PC-3 (cell line): ENCODE measurements at places on chromosomes 2 and 18. TPM values are rescaled to one million over a fixed set of nuclear protein-coding genes. Genes with fewer than 3 reads are reported as not detected.

DNA sequence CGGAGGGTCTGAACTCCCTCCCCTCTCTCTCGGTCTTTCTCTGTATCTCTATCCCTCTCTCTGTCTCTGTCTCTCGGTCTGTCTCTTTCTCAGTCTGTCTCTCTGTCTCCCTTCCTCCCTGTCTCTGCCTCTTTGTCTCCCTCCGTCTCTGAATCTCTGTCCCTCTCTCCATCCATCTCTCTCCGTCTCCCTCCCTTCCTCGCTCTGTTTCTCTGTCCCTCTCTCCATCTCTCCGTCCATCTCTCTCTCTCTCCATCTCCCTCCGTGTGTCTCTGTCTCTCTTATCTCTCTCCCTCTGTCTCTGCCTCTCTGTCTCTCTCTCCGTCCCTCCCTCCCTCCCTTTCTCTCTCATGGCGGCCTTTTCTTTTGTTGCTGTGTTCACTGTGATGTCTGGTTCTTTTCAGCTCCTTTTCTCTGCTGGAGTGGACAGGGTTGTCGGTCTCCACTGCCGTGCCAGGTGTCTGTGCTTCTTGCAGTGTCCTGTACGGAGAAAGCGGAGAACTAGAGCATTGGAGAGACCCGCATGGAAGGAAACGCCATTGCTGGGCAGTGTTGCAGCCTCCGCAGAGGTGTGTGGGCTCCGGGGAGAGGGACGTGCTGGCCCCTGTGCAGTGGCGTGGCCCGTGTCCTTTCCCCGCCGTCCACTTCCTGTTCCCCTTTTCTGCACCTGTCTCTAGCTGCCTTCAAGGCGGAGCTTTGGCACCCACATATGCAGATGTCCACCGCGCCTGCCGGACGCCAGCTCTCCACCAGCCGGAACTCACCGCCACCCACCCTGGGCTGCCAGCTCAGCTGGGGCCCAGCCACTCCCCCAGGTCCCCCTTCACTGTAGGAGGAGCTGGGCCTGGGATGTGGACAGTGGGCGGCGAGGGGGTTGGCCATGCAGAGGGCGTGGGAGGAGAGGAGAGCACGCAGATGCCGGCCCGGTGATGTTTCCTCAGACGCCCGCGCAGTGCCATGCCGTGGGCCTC, 113.1 kb downstream of the NFATC1 start:
- no peak overlapping the region for H3K4me3 ChIP-seq
- DNase-seq = no peak
- H3K4me1 ChIP-seq = peaks cover 4% of the 10 kb centered on the region; the same call in 1 of the 2 replicates

DYNAP gene
- total RNA-seq = not detected in 2 replicates

GALNT3 gene
- 40.9 and 44.8 TPM in 2 replicates for total RNA-seq

GRCh38 chr18:62937065-62937464, 221.7 kb downstream of the PHLPP1 start:
- H3K4me1 ChIP-seq = peaks cover 48% of the 10 kb centered on the region
- no peak overlapping the region for H3K4me3 ChIP-seq
- no peaks in the 10 kb centered on the region for H3K27me3 ChIP-seq
- DNase-seq = peak; percentile 72
- H3K27ac ChIP-seq = peak overlapping the region; percentile 65
- H3K36me3 ChIP-seq = no peaks in the 10 kb centered on the region

IL36B gene
- total RNA-seq = not detected in 2 replicates

- no peak overlapping the region for H3K27ac ChIP-seq
- peaks cover 4% of the 10 kb centered on the region; the same call in 1 of the 2 replicates for H3K36me3 ChIP-seq
- H3K4me1 ChIP-seq = no peaks in the 10 kb centered on the region
- peak; percentile 61 for DNase-seq
- no peaks in the 10 kb centered on the region for H3K27me3 ChIP-seq
These were observed 68.7 kb downstream of the DNAJC10 start for GRCh38 chr2:182784777-182785176.

DNA sequence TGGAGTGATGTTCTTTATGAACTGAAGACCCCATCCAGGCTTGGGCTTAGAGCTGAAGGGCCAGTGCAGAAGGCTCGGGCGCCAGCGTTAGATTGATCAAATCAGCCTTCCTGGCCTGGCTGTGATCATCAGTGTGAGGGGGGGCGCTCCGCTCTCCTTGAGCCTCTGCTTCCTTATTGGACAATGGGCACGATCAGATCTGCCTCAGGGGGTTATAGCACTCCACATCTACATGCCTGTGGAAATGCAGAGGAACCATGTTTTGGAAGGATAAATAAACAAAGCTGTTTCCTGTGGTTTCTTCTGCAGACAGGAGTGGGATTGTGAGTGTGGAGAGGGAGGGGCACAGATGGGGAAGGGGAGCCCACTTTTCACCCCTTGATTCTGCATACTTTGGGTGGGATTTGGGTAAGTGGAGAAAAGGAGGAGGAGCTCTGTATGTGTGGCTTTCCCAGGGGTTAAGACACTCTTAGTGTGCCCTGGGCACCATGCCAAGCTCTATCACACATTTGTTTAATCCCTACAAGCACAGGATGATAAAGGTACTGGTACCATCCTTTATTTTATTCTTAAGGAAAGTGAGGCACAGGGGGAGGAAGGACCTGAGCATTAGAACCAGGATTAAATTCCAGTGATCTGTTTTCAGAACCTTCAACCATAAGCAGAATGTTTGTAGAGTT, 150.5 kb downstream of the EN1 start:
- peak overlapping the region; percentile 48 for H3K27ac ChIP-seq
- no peak overlapping the region for H3K4me3 ChIP-seq
- peaks cover 44% of the 10 kb centered on the region for H3K4me1 ChIP-seq

GRCh38 chr2:112688086-112688880, 32.5 kb upstream of the NT5DC4 start:
- H3K27ac ChIP-seq = peak overlapping the region; percentile 65
- no peak overlapping the region for H3K4me3 ChIP-seq
- peaks cover 47% of the 10 kb centered on the region for H3K4me1 ChIP-seq
- H3K27me3 ChIP-seq = no peaks in the 10 kb centered on the region
- DNase-seq = peak; percentile 58

POTEC gene
- 0.04 TPM in 1 of 2 replicates, not detected in the other for total RNA-seq

AFF3 gene
- 0.04 and 0.06 TPM in 2 replicates for total RNA-seq
